ENCODE measurements at places on chromosomes 1 and 21.

- no peak for DNase-seq
Measured at GRCh38 chr1:46370214-46370633, 23.9 kb upstream of the FAAH start.

GRCh38 chr1:58398714-58399113 is 147.8 kb downstream of the OMA1 start:
- no peak for DNase-seq

GRCh38 chr1:214332946-214333798 is 52.2 kb downstream of the SMYD2 start:
- no peak for DNase-seq

DNA sequence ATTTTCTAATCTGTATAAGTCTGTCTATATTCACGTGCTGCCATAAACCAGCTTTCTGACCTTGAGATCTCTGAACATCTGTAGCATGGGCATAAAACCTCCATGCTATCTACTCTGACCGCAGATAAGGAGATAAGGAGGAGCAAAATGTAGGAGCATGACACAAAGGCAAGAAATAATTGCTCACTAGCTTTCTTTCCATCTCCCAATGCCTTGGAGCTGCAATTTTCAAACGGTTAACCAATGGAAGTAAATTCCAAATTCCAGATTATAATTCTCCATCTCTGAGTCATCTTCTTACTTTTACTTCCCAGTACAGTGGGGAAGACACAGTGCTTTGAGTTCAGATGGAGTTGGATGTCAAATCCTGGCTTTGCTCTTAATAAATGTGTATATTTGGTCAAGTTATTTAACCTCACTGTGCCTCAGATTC is 41.6 kb downstream of the CD58 start:
- DNase-seq, result no peak

GRCh38 chr1:203351037-203351625 is at the start of gene FMOD:
Gene FMOD (minus strand): TSS chr1:203351122. CDS start chr1:203348270, 2,852 bp downstream.
- DNase-seq, result no peak

DNA sequence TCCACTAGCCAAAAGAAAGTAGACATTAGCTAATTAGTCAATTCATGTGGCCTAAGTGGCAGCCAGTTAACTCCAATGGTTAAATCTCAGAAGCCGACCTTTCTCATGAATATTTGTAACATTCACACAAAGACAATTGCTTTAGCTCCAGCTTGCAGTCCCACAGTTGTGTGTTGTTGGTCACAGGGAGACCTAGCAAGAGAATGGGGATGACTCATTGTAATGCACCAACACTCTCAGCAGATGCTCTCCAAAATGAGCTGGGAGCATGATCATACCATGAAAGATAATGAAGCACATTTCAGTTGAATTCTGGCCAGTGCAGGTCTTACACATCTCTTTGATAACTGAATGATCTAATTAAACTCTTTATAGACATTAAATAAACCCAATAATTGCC is 160.4 kb downstream of the HLX start:
- DNase-seq, result no peak

- no peak for DNase-seq
Measured at GRCh38 chr21:28899744-28900143, 92.9 kb downstream of the LTN1 start.

DNA sequence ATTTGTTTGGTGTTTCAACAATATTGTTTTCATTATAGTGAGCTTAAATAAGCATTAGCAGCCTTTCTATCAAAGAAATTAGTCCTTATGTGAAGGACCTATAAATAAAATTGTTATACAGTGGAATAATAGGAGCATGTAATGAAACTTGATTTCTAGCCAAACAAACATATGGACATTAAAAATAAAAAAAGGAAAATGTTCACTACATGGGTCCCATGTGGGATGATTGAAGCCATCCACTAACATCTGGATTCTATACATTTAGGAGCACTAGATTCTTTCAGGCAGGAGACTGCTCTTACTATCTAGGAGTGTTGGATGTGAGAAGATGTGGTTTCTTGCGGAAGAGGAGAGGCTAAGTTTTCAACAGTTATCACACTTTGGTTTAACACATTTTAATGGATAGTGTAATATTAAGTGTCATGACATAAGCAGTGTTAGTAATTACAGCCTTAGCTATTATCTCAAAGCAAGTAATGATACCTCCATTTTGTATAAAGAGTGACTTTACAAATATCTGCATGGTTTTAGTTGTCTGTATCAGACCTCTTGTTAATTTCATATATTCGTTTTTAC is 62.3 kb downstream of the LYPLAL1 start:
- DNase-seq, result no peak

GRCh38 chr21:17610911-17611310 is 1.8 kb downstream of the BTG3 start:
- no peak for DNase-seq

DNA sequence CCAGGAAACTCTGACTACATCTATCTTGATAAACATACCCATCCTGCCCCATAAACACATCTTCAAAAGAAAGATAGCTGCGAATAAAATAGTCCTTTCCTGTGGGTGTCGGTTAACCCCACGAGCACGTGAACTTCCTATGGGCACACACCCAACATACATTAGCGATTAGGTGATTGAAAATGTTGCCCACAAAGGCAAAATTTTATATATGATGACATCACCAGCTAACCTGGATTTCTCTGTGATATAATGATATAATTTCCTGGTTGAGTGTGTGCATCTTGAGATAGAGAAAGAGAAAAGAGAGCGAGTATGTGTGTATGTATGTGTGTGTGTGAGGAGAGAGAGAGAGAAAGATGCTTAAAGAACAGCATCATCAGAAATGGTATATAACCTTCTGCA is 296.1 kb downstream of the PTPRC start:
- DNase-seq, result no peak

- no peak for DNase-seq
Measured at GRCh38 chr1:222443566-222443965, 104.3 kb downstream of the HHIPL2 start.

GRCh38 chr1:28927648-28928313 is 13.4 kb downstream of the EPB41 start:
- DNase-seq, result no peak

GRCh38 chr1:76170084-76170483 is 95.5 kb downstream of the ST6GALNAC3 start:
- DNase-seq, result no peak

DNA sequence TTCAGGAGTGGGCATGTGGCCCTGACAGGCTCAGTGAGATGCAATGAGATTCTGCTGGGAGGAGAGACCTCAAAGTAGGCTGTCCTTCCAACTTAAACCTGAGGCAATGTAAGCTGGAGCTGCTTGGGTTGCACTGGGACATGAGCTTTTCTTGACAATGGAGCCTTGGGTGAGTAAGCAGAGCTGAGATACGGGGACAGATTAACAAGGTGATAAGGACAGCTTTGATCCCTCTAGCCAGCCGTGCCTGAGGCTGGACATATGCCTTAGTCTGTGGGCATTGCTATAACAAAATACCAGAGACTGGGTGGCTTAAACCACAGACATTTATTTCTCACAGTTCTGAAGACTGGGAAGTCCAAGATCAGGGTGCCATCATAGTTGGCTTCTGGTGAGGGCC is 18.3 kb upstream of the NGF start:
- no peak for DNase-seq

DNA sequence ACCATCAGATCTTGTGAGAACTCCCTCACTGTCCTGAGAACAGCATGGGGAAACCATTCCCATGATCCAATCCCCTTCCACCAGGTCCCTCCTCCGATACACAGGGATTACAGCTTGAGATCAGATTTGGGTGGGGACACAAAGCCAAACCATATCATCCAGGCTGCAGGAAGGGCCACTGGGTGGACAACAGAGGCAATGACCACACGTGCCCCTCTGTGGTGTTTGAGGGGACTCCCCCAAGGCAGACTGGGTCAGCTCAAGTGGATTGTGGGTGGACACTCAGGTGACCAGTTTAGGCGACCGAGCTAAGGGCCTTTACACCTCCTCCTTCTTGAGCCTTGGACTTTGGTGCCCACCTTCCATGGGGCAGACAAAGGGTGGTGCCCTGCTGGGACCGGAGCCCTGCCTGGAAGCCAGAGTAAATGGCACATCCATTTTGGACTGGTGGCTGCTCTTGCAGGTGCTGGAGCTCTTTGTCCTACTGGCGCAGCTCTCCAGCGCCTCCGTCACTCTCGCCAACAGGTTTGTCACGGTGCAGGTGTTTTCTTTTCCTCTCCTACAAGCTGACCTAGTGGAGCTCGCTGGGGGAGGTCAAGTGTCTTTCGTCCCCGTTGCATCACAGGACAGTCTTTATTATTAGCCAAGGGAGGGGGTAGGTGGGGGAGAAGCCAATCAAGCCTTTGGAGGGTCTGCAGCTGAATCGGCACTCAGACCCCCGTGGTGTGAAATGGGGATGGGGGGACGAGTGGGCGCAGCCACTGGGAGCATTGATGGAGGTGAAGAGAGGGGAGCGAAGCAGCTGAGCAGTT is 37.6 kb downstream of the CRYAA start:
- DNase-seq, result no peak

Measured in iPS DF 19.7 (cell line).